ENCODE measurements at places on chromosomes 12 and 14. TPM values are rescaled to one million over a fixed set of nuclear protein-coding genes. Genes with fewer than 3 reads are reported as not detected.

The C12orf54 gene
- not detected for total RNA-seq

The PHETA1 gene
- 9.8 TPM for total RNA-seq

The GLIPR1L1 gene
- total RNA-seq = not detected

The KLHDC1 gene
- total RNA-seq = 0.30 TPM

The BCL11B gene
- 0.33 TPM for total RNA-seq
